Omental fat pad (tissue), 4 donors: ENCODE measurements at places on chromosomes 12 and 14.

DNA sequence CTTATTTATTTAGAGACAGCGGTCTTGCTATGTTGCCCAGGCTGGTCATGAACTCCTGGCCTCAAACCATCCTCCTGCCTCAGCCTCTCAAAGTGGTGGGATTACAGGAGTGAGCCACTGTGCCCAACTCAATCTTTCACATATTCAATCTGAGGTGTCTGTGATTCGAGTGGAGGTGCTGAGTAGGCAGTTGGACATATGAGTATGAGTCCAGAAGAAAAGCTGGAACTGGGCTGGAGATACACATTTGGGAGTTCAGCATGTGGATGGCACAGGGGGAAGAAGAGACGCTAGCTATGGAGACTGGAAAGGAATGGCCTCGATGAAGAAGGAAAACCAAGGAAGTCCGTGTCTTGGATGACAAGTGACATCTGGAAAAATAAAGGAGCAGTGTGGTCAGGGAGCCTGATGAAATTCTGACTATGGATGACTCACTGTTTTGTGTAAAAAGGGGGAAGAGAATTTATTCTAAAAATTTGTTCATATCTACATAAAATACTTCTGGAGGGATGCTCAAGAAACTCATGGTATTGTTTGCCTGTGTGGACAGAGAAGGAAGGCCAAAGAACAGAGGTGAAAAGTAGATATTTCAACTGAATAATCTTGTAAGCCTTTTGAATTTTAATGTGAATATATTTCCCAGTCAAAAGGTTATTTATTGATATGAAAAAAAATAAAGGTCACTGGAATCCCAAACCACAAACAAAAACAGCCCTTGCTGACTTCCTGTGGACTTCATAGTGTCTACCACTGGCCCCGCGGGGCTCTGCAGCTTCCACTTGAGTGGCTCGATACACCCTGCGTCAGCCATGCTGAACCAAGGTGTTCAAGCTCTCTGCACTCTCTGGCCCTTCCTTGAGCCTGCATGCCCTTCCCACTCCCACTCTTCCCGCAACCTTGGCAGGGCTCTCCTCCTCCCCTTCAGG is 8.9 kb upstream of the LTA4H start:
- DNase-seq, result no peak

DNA sequence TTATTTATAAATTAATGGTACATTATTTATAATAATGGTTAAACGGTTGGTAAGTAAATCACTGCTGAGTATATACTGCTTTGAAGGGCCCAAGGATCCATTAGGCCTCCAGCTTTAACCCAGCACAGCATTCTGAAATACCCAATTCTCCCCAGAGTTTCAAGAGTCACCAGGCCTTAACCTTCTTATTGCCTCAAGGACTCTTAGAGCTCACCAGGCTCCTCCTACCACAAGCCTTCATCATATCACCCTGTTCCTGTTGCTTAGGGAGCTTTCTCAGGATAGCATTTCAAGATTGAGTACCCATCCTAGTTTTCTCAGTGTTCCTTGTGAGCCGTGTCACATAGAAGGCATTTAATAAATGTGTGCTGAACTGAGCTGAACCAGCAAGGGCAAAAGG is 242.5 kb downstream of the FBXL14 start:
- DNase-seq, result no peak

- DNase-seq, result no peak
Observed at GRCh38 chr12:69331519-69331908, 16.7 kb upstream of the LYZ start.

DNA sequence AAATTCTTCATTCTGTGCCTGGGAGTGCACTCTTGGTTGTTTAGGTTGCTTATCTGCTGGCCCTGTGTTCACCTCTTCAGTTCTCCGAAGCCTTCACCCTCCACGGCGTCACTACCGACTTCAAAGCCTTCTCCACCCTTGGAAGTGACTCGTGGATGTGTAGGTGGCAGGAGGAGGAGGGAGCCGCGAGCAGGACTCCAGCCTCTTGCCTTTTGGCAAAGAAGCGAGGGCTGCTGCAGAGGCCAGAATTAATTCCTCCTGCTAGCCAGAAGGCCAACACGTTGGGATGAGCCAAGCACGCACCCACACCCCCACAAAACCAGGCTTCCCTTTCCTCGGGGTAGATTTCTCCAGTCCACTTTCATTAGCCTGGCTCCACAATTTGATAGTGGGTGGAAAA is 86.5 kb downstream of the TBX5 start:
- peak; percentile 23 for DNase-seq

GRCh38 chr14:22843123-22843925 is 6.9 kb downstream of the MMP14 start:
- no peak for DNase-seq

- DNase-seq, result no peak
Observed at GRCh38 chr12:49827401-49828099, 663 bp downstream of the NCKAP5L start.

GRCh38 chr12:1576410-1577241 is 17.8 kb downstream of the FBXL14 start:
- DNase-seq, result no peak

DNA sequence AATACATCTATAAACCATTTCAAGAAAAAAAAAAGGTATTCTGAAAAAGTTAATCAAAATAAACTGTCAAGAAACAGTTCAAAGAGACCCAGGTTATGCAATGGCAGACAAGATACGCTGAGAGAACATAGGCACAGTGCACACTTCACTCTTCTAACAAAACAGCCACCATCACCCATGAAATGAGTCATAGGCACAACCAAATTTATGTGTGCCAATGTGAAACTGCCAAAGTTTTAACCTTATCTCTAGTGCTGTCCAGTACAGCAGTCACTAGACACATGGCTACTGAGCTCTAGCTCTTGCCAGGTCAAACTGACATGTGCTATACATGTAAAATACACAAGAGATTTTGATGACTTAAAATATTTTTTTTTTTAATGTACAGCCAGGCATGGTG is 1.4 kb downstream of the CEP128 start:
- DNase-seq, result no peak
